ENCODE measurements at places on chromosomes 6 and 20.

- DNase-seq = no peak
These were observed 225.5 kb downstream of the BMP2 start for GRCh38 chr20:6993011-6993410.

DNA sequence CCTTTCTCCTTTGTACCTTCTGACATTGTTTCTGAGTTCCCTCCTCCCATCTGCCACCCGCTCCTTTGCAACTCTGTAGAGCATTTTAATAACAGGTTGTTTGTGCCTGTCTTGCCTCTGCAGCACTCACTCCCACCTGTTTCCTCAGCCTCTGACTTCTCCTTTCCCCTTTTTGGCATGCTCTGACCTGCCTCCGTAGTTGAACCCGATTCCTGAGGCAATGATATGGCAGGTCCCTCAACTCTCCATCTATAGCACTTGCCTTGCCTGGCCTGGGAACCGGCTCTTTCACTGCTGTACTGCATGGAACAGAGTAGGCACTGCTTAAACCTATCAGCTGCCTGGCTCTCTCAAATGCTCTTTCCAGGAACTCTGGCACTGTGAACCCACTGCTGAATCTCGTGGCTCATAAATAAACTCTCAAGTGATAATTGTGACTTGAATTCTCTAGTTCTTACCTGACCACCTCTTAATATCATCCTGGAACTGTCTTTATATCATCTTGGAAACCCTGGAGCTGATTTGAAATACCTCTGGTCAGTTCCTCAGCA, 50.3 kb downstream of the UTRN start:
- no peak for DNase-seq

DNA sequence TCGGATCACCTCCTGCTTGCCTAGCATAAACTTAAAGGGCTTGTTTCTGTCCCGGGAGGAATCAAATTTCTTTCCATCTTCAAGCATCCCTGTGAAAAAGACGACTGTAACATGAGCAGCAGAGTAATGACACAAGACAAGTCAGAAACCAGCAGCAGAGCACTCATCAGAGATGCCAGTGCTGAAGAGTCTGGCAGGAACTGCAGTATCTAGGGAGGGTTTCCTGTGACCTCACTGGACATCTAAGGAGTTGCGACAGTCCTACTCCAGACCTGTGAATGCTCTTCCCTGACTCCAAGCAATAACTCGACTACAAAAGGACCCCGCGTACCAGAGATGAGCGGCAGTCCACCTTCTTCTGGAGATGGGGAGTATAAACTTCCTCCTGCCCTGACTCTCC, 17.3 kb downstream of the FKBP1A start:
- DNase-seq = no peak

- DNase-seq = no peak
These were observed 231.9 kb downstream of the DLL1 start for GRCh38 chr6:170058878-170059485.

DNA sequence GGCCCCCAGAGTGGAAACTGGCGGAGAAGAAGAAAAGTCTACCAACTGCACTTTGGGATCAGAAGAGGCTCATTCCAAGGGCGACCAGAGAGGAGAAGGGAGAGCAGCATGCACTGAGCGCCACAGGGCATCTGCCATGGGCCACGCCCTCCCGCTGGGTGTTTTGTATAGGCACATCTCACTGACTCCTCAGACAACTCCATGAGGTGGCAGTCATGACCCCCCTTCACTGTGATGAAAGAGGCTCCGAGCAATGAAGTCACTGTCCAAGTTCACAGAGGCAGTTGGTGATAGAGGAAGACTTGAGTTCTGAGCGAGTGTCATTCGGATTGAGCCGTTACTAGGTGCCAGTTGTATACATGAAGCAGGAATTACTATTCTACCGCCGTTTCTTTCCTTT, 15.4 kb downstream of the BPIFB1 start:
- DNase-seq = no peak

DNA sequence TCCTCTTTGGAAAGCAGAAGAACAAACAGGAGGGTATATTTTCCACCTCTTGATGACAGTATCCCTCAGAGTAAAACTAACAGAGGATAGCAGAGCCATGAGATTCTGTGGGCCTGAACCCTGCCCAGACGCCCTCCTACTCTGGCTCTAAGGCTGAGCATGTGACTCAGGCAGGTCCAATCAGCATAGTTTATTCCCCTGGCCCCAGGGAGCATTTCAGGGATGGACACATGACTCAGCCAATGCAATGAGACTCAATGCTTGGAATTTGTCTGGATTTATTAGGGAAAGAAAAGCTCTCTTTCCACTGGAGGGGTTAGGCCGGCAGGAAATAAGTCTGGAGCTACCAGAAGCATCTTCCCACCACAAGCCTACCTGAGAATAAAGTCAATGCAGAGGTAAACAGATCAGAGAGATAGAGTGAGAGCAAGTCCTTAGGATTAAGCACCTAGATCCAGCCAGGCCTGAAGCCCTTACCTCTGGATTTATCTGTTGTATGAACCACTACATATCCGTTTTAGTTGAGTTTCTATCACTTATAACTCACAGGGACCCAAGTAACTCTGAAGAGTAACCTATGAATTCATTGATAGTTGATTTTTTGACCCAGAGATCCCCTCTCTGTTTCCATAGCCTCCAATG, 68.2 kb upstream of the EYA2 start:
- DNase-seq = no peak

DNA sequence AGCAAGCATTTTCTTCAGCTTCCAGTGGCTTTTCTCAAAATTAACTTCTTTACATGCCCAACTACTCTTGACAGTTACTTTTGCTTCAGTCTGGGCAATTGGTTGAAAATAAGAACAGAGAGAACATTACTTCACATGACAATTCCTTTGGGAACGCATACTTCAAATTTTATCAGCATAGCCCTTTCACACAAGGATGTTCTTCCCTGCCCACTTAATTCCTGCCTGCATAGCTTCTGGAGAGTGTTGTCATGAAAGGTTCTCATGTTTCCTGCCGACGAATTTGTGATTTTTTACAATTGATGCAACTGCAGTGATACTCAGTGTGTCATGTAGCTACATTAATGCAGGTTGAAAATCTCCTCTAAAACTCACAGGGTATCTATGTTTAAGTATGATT, 22.0 kb upstream of the SNRNP48 start:
- DNase-seq = no peak

- DNase-seq = no peak
These were observed 13.4 kb upstream of the SERPINB1 start for GRCh38 chr6:2855061-2855519.

DNA sequence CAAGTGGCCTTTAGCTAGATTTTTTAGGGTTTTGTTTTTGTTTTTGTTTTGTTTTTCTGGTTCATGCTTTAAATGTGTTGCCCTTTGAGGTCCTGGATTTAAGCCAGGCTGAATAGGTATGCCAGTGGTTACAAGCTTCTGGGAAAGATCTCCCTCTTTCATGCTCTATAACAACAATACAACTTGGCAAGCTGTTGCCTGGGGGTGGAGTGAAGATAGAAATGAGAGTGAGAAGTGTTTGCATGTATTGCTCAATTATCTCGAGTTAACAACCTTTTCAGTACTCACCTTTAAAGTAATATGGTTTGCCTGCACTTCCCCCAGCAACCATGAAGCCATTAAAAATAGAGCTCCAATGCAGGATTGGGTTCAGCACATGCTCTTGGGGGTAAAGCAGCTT, 19.2 kb upstream of the HAO1 start:
- DNase-seq = no peak

- no peak for DNase-seq
These were observed 63.5 kb downstream of the IRF4 start for GRCh38 chr6:455006-455585.

GRCh38 chr6:48472535-48472934, 361.5 kb upstream of the PTCHD4 start:
- no peak for DNase-seq

- no peak for DNase-seq
These were observed 32.4 kb upstream of the PBOV1 start for GRCh38 chr6:138250513-138251247.

- DNase-seq = no peak
These were observed 159.6 kb upstream of the ZNF217 start for GRCh38 chr20:53752971-53753879.

DNA sequence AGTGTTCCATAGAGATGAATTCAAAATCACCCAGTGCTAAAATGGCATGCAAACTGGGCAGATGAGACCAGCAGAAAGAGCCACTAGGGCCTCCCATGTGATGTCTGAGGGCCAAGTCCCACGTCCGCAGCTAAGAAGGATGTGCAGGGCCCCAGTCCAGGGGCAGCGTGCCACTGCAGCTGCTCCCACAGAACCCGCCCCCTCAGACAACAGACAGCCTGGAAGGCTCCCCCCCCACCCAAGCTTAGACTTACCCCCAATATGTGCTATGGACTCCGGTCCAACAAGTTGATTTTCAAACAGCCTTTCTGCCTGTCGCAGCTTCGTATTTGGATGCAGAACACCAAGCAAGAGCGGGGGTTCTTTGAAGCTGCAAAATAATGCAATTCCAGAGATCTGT, 14.0 kb downstream of the APMAP start:
- DNase-seq = no peak

DNA sequence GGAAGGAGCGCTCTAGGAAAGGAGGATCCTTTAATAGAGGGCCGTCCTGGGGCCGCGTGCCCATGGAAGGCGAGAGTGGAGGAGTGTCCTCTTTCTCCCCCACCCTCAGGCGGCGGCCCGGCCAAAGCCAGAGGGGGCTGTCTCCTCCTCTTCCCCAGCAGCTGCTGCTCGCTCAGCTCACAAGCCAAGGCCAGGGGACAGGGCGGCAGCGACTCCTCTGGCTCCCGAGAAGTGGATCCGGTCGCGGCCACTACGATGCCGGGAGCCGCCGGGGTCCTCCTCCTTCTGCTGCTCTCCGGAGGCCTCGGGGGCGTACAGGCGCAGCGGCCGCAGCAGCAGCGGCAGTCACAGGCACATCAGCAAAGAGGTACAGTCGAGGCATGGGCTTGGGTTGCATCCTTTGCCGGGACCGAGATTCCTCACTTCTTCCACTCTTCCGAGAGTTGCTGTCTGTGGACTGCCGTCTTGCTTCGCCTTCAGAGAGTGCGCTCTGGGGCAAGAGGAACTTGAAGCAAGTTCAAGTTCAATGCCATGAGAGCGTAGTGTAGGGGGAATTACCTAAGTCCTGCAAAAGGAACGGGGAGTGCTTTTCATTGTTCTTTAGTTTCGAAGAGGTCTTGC, at the start of gene LAMA2:
TSS of gene LAMA2 (plus strand) at position 148 of the 621 bp plus-strand sequence. CDS start at position 256, 108 bp downstream.
- DNase-seq = no peak

GRCh38 chr20:49100972-49101371, 54.9 kb downstream of the CSE1L start:
- no peak for DNase-seq

GRCh38 chr20:10902576-10903282, 228.9 kb upstream of the JAG1 start:
- no peak for DNase-seq
